ENCODE measurements at places on chromosomes 3 and 15.
A peak's percentile ranks its signal among the peaks of the same experiment; 100 is the strongest.

- no peak for DNase-seq
These were observed 5.8 kb upstream of the ARPP21 start for GRCh38 chr3:35633332-35634124.

- no peak for DNase-seq
These were observed 240.1 kb upstream of the ZPLD1 start for GRCh38 chr3:102194760-102195159.

DNA sequence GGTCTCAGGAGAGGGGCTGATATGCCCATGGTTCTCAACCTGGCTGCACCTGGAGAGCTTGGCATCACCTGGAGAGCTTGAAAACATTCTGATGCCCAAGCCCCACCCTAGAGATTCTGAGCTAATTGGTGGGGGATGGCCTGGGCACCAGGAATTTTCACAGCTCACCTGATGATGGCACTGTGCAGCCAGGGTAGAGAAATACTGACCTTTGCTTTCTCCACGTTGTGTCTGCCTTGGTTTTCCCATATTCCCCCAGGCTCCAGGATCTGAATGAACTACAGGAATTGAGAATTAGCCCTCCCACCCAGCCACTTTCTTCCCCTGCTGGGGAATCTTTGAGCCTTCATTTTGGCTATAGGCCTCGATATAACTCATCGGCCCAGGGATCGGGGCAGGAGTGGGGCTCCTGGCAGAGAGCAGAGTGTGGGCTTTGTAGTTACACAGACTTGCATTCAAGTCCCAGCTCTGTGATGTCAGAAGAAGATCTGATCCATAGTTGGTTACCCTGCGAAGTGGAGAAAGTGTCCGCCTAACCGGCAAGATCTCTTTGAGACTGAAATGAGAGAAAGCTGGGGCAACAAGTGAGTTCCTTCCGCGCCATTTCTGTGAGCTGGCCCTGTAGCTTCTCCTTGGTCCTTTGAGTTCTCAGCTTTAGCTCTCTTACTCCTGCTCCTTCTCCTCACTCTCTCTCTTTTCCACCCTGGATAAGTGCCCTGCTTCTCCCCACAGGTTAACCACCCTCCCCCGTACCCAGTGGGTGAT is 33.1 kb upstream of the UBE2Q2 start:
- peak; percentile 40 for DNase-seq

GRCh38 chr3:173289072-173289471 is 108.5 kb upstream of the NLGN1 start:
- no peak for DNase-seq

GRCh38 chr3:32937331-32937730 is 14.1 kb upstream of the CCR4 start:
- no peak for DNase-seq

DNA sequence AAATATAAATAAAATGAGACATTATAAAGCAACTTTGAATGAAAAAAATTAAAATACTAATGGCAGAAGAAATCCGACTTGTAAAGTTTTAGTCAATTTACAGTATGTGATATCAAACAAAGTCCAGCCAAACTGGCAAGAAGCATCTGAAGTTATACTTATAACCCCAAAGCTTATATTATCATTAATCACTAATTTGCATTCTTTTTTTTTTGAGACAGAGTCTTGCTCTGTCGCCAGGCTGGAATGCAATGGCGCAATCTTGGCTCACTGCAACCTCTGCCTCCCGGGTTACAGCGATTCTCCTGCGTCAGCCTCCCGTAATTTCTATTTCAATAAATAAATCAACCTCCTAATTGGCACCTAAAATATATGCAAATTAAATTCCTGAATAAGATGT is 80.1 kb downstream of the AQR start:
- no peak for DNase-seq

DNA sequence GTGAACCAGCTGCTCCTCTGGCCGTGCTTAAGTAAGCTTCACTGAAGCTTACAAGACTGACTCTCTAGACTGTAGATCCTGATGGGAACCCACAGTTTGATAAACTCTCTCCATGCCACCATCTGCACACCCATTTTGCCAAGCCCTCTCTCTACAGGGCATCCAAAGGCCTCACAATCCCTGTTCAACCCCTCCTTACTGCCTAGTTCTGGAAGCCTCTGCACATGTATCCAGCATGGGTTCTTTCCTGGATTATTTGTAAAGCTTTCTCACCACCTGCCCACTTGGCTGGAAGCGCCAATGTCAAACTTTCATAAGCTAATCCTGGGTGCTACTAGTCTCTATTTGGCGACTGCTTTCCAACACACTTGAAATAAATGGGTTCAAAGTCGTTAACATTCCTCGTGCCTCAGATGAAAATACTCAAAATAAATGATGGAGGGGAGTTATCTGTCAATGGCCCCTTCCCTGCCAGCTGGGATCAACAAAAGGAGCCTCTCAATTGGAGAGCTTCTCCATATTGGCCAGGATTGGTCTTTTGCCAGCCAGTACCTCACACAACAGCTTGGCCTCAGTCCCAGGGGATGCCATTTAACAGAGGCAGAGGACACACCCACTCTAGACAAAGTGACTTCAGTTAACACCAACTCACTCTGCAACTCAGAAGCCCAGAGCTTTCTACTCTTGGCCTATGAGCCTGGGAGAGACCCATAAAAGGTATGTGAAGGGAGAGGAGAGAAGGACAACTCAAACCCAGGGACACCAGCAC is 48.1 kb downstream of the SH3BP5 start:
- peak; percentile 96 for DNase-seq
